Stimulated activated CD4-positive, alpha-beta T cell treated with anti-CD3 and anti-CD28 coated beads, Interleukin-2, amount 100 ng/mL, for 48 hours (primary cell): ENCODE measurements at places on chromosomes 2 and 18.
A peak's percentile ranks its signal among the peaks of the same experiment; 100 is the strongest.

GRCh38 chr2:200041639-200042038 is 86.3 kb downstream of the MAIP1 start:
- no peak for DNase-seq

DNA sequence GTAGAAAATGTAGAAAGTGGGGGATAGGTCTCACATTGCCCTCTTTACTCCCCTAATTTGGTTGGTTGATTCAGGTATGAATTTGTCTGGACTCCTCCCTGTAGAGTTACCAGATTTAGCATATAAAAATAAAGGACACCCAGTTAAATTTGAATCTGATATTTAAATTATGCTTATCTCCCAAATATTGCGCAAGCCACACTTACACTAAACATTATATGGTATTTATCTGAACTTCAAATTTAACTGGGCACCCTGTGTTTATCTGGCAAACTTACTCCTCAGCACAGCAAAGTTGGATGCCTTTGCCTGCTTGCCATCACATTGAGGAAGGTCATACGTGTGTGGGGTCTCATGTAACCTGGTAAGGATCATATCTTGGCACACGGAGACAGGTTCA is 882.4 kb upstream of the FAM98A start:
- no peak for DNase-seq

- DNase-seq, result peak; percentile 80
These were observed 29.9 kb upstream of the MPPE1 start for GRCh38 chr18:11937874-11938478.

- DNase-seq, result no peak
These were observed 44.0 kb downstream of the DNMT3A start for GRCh38 chr2:25297738-25298137.

GRCh38 chr2:69902213-69902922 is 8.6 kb downstream of the SNRNP27 start:
- no peak for DNase-seq

- DNase-seq, result no peak
These were observed 25.0 kb upstream of the ARL5A start for GRCh38 chr2:151853070-151853758.

DNA sequence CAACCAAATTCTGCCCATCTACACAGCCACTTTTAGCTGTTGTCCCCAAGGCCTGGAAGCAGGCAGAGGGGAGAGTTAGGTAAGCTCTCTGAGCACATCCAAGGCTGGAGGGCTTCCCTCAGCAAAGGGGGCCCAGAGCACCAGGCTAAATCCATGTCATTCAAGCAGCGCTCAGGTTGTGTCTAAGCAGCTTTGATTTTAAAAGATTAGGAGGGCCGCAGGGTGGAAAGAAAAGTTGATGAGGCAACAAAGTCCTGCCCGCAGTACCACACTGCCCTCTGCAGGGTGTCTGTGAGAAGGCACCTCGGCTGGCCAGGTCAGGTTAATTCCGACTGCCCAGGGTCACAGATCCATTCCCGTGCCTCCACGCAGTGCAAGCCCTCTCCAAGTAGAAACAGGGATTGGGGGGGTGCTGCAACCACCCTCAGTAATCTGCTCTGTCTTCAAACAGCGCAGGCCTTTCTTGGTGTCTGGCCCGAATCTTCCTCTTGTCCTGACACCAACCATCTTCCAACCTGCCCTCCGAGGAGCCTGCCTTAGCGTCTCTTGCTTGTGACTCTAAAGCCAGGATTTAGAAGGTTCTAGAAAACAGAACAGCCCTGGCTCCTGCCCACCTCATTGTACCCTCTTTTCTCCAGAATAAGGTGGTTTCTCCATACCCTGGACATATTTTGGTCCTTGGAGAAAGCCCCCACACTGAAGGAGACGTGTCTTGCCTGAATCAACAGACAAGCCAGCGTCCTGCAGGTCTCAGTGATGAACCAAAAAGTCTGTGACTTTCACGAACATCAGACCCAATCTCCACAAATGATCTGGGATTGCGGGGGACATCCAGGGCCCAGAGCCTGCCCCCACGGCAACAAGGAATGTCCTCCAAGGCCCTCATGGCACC is 289.2 kb downstream of the TNS1 start:
- peak; percentile 80 for DNase-seq

- no peak for DNase-seq
These were observed 52.2 kb downstream of the NCOA1 start for GRCh38 chr2:24543252-24543651.

DNA sequence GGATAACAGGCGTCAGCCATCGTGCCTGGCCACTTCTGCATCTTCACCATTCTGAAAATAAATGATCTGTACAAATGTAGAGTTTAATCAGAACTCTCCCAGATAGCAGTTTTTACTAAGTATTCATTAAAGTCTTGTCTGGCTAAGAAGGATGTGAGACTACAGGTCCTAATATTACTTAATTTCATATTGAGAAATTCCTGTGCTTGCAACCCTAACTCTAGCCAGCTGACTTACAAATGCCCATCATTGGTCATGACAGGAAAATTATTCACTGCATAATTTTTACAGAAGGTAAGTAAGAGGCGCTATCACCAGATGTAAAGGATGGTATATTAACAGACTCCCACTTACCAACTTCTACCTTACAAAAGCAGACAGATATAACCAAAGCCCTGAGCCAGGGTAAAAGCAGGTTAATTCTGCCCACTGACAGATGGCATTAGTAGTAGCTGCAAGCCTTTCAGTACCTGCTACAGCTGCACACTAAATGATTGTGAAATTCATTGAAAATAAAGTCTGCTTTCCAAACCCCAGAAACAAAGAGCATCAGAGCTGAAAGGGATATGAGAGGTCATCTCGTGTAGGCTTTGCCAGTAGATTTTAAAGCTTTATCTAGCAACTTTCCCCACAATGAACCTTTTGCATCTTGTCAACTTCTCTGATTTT is 271.3 kb upstream of the STON1 start:
- DNase-seq, result no peak

DNA sequence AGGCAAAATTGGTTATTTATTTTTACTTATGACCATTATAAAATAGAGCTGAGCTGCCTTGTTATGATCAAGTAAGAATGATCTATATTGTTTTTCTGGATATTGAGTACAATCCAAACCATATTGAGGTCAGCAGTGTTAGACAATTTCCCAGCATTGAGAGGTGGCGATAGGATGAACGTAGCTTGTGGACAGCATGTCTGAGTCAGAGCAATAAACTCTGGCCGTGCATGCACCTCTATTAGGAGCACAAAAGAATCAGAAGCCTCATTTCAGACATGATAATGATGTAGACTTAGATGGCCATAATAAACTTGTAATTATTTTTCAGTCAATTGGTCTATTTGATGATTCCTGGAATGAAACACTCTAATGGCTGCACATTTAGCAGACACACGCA is 491.6 kb downstream of the RIT2 start:
- no peak for DNase-seq
